ENCODE measurements at places on chromosomes 7 and 10. TPM values are rescaled to one million over a fixed set of nuclear protein-coding genes. Genes with fewer than 3 reads are reported as not detected.

The PRKAR2B gene
- 12.0 TPM for total RNA-seq

The COL1A2 gene
- 9.2 TPM for total RNA-seq

The UNCX gene
- not detected for total RNA-seq

The ZNF425 gene
- total RNA-seq = 2.5 TPM

The CAMK1D gene
- 0.64 TPM for total RNA-seq
